ENCODE measurements at places on chromosomes 6 and 20. TPM values are rescaled to one million over a fixed set of nuclear protein-coding genes. Genes with fewer than 3 reads are reported as not detected.

GRCh38 chr6:26195924-26196845 is 109.0 kb downstream of the HFE start:
- DNase-seq: peak; percentile 41

- no peak for DNase-seq
Observed at GRCh38 chr6:56399672-56400263, 152.4 kb upstream of the COL21A1 start.

Gene TFAP2B
- 0.08 TPM for polyA plus RNA-seq

GRCh38 chr6:36897609-36898008 is 11.9 kb downstream of the C6orf89 start:
- no peak for DNase-seq

DNA sequence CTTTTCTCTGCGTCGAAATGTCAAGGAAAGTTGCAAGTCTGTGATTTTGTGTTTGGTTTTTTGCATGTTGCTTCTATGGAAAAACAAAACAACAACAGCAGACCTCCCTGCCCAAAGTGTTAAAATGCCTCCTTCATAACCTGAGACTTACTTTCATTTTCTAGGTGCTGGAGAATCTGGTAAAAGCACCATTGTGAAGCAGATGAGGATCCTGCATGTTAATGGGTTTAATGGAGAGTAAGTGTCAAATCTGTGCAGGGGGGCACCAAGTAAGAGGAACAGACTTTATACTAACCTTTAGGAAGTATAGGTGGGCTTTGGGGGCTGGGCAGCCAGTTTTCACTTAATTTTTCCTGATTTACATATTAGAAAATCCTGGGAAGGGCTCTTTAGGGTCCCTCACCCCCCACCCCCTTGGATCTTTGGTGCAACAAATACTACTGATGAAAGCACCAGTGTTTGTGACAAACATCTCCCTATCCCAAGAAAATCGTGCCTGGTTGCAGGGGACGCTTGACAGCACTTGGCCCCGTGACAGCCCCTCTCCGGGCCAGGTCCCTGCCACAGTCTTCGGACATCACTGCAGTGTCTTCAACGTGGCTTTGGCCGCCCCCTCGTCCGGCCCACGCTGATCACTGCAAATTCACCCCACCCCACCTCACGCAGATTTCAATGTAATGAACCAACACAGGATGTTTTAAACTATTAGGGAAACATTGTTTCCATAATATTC is 43.1 kb downstream of the GNAS start:
- no peak for DNase-seq

- peak; percentile 31 for DNase-seq
Observed at GRCh38 chr6:127300411-127300810, 33.7 kb downstream of the RNF146 start.

DNA sequence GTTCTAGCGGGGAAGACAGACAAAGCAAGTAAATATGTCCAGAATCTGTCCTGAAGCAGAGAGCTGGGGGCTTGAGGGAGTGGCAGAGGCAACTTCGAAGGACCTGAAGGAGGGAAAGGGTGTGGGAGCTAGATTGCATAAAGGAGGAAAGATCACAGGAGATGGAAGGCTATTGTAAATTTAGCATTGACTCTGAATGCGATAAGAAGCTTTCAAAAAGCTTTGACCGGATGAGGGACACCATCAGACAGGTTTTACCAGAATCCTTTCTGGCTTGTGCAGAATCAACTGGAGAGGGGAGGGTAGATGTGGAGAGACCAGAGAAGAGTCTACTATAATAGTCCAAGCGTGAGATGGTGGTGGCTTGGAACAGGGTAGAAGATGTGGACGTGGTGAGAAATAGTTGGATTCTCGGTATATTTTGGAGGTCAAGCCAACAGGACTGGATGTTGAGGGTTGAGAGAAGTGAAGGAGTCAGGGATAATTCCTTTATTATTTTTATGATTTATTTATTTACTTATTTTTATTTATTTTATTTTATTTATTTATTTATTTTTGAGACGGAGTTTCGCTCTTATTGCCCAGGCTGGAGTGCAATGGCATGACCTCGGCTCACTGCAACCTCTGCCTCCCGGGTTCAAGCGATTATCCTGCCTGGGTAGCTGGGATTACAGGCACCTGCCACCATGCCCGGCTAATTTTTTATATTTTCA is 19.9 kb upstream of the RIPOR3 start:
- no peak for DNase-seq

GRCh38 chr6:90701146-90701781 is 114.4 kb upstream of the MAP3K7 start:
- no peak for DNase-seq

Gene ADGB
- polyA plus RNA-seq: not detected

Gene BTNL2
- 0.48 TPM for polyA plus RNA-seq

GRCh38 chr6:23826572-23826971 is 299.4 kb upstream of the NRSN1 start:
- no peak for DNase-seq

Gene CGAS
- 5.1 TPM for polyA plus RNA-seq

- peak; percentile 49 for DNase-seq
Observed at GRCh38 chr6:14790976-14791375, 454.9 kb upstream of the JARID2 start.

GRCh38 chr20:33697129-33697528 is 10.9 kb upstream of the E2F1 start:
- DNase-seq: peak; percentile 79

GRCh38 chr6:26660000-26660361 is 435 bp upstream of the ZNF322 start:
- DNase-seq: no peak

DNA sequence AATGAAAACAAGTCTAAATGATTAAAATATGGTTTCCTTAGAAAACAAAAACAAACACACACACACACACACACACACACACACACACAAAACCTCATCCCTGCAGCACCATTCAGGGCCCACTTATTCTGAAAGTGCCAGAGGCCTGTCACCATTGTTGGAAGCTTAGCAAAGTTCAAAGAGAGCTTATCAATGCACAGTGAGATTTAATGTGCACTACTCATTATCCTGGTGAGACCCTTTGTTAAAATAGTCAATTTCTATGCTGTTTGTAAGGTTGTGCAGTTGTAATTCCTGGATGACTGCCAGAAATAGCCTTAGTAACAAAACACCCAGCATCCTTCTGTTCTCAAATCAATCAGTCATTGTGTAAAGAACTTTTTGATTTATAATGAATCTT is 482.9 kb downstream of the GRIK2 start:
- DNase-seq: no peak

DNA sequence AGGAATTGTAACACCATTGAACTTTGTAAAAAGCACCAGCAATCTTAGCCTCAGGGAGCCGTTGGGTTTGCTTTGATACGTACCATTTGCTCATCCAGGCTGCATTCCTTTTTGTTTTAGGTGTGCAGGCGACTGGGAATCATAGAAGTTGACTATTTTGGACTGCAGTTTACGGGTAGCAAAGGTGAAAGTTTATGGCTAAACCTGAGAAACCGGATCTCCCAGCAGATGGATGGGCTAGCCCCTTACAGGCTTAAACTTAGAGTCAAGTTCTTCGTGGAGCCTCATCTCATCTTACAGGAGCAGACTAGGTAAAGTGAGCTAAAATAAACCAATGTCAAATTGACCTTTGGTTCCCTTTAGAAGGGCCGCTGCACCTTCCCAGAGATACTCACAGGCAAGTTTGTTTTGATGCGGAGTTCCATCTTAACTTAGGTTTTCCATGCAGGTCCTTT is 1.6 kb downstream of the MYLIP start:
- no peak for DNase-seq

Gene RGL2
- 43.6 TPM for polyA plus RNA-seq

GRCh38 chr6:157220485-157220884 is 102.8 kb downstream of the TMEM242 start:
- no peak for DNase-seq

All from muscle of arm (tissue), 14 donors.